Activated T-cell treated with anti-CD3 and anti-CD28 coated beads for 1 hour (primary cell): ENCODE measurements at places on chromosomes 7 and 10.
A peak's percentile ranks its signal among the peaks of the same experiment; 100 is the strongest.

DNA sequence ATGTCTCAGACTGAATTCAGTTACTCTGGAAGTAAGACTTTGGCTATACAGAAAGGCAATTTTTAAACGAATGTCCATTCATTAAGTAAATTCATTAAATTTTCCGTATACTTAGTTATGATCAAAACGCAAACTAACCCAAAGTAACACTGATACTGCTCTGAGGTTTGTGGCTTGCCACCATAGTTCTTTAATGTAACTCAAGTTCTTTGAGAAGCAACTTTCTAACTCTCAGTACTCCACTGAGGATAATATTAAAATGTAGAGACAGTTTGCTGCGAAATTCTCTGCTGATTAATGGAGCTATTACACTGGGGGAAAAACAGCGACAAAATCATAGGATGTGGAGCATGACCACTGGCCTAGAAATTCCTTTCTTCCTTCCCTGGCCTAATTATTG, 45.4 kb upstream of the PNLIPRP3 start:
- DNase-seq = no peak

DNA sequence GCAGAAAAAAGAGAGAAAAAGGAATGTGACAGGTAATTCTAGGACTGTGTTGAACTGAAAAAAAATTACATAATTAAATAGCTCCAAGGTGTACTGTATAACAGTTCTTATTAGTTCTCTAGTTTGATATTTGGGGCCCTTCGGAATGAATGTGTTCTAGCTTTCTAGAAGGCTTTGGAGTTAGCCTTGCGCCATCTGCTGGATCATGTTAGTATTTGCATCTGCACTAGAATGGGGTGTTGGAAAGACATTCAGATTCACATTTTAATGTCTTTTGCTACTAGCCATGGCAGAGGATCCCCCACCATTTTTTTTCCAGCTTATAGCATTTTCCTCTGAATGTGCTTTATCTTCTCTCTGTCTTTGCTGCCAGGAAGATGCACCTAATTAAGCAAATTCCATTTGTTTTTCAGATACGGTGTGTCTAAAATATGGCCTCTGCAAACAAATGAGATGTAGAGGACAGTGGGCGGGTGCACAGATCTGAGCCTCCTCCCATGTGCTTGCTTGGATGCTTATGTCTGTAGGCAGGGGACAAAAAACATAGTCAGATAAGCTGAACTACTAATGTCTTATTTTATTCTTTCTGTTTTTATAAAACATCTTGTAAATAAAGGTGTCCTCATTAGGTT, 238.5 kb downstream of the PHF14 start:
- peak; percentile 14 for DNase-seq

- DNase-seq = no peak
Measured at GRCh38 chr10:5018134-5018533, 14.5 kb upstream of the AKR1C2 start.

DNA sequence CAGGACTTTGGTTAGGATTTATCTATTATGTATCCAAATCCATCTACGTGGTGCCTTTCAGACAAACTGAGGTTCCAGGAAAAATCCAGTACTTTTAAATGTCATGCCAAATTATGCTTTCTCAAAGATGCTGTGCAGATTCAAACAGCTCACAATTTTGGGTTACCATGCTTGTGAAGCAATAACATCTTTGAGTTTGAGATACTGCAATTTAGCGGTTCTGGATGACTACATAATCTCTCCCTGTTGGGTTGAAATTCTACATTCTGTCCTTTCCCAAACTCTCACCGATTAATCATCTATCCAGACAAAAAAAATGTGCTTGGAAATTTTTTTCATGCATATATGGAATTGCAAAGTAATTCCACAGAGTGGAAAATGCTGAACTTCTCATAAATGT, 3.5 kb downstream of the RHOBTB1 start:
- DNase-seq = no peak

- DNase-seq = no peak
Measured at GRCh38 chr10:34530778-34531177, 284.3 kb downstream of the PARD3 start.

- no peak for DNase-seq
Measured at GRCh38 chr10:49418328-49418727, 22.4 kb upstream of the DRGX start.

- DNase-seq = no peak
Measured at GRCh38 chr10:129809431-129809830, 154.6 kb downstream of the EBF3 start.

DNA sequence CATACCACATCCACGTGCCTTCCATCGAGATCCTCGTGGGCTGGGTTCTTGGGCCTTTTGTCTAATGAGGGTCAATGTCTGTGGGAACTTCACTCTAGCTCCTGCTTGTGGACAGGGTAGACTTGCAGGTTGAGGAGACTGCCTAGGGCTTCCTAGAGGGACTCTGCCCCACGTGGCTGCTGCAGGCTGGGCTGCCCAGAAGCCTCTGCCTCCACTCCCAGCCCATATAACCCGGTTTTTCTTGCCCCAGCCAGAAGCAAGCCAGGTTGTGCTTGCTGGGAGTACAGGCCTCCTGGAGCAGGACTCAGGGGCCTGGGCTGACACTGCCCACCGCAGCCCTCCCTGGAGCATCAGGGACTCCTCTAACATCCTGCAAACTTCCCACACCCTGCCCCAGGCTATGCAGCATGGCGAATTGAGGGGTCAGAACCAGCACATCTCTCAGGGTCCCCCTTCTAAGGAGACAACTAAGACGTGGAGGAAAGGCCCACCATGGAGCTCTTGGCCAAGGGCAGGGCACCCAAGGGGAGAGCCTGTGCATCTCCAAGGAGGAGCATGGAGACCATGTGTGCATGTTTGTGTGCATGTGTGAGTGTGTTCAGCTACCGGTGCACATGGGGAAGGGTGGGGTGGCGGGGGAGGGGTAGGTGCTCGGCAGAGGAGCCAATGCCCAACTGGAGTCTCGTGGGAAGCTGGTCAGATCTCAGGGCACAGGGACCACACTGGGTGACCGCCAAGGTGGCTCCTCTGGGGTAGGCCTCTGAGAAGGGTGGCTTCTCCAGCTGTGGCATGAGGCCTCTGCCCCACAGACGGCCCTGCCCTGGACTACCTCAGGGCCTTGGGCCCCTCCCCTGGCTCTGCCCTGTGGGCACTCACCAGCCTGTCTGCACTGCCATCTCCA, 62.6 kb downstream of the RASGEF1A start:
- no peak for DNase-seq

- no peak for DNase-seq
Measured at GRCh38 chr7:47513741-47514241, 68.1 kb downstream of the TNS3 start.

GRCh38 chr7:149063476-149063875, 27.0 kb downstream of the ZNF786 start:
- no peak for DNase-seq

DNA sequence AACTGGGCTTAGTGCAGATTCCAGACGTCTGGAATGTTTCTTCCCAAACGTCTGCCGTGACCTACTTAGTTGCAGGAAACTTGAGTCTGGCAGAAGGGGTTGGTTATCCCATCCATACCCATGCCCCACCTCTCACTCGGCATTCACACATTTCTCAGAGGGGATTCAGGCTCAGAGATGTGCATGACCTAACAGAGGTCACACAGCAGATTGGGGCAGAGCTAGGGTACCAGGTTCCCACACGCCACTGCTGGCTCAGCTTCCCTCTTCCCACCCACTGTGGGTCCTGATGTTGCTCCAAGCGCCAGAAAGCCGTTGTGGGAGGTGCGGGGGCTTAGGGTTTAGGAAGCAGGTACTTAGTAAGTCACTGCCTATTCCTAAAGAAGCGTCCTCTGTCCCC, 3.0 kb downstream of the UCMA start:
- no peak for DNase-seq

DNA sequence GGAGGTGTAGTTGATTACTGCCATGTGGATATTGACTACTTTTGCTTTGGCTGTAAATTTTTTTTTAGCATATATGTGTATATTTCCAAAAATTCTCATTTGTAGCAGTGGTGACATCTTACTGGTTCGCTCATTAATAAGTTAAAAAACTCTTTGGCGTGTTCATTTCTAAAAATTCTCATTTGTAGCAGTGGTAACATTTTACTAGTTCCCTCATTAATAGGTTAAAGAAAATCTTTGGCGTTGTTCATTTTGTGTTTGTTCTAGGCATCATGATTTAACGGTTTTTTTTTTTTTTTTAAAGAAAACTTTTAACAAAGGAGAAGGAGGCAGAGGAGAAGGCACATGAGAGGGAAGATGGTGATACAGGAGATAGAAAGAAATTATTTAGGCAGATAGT, 45.9 kb upstream of the CACNB2 start:
- no peak for DNase-seq

- DNase-seq = no peak
Measured at GRCh38 chr7:85102813-85103350, 84.0 kb downstream of the SEMA3D start.

GRCh38 chr10:2972810-2973209, 94.5 kb upstream of the PFKP start:
- DNase-seq = no peak

GRCh38 chr10:100730725-100731406, 14.5 kb upstream of the PAX2 start:
- DNase-seq = no peak

DNA sequence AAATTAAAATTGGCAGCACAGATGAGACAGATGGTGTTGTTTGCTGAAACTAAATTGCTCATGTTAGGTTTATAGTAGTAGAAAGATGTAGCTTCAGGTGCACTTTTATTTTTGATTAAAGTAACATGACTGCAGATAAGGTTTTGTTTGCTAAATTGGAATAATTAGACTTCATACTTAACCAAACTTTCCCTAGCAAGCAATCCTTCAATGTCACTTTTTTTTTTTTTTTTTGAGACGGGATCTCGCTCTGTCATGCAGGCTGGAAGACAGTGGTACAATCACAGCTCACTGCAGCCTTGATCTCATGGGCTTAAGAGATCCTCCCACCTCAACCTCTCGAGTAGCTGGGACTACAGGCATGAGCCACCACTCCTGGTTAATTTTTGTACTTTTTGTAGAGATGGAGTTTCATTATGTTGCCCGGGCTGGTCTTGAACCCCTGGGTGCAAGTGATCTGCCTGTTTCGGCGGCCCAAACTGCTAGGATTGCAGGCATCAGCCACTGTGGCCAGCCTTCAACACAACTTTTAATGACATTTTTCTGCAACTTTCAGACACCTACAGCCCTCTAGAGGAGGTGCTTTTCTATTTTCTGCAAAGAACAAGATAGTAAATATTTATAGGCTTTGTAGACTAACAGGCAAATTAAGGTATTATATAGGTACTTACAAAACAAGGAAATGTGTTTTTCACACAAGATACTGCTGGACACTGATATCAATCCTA, 84.8 kb upstream of the CCNY start:
- DNase-seq = no peak

- no peak for DNase-seq
Measured at GRCh38 chr7:51035716-51036115, 253.0 kb upstream of the GRB10 start.

DNA sequence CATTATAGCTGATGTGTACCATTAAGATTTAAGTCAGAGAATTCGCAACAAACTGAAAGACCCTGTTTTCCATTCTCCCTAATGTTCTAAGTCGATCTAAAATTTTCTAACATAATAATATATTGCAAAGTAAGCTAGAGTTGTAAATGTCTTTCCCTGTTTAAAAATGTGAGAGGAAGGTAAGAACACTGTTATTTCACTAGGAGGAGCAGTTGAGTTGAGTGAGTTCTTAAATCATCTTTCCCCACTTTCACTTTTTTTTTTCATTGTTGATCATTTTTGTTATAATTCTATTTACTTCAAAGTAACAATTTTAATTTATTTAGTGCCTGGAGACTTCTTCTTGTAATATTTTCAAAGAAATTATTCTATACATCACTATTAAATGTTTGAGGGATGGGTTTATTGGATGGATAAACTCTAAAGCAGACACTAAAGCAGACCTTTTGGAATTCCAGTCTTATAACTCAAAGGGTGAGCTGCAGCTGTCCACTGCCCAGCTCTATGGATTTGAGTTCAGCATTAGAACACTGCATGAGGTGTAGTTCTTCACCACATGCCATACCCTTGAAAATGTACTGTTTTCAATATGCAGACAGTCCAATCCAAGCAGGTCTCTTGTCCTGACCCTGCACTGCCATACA, 181.3 kb upstream of the FZD1 start:
- no peak for DNase-seq

GRCh38 chr10:120819366-120819765, 31.8 kb upstream of the WDR11 start:
- DNase-seq = no peak

GRCh38 chr10:62443866-62444265, 69.7 kb downstream of the ZNF365 start:
- no peak for DNase-seq

- no peak for DNase-seq
Measured at GRCh38 chr10:131815266-131816156, 85.3 kb upstream of the PPP2R2D start.

GRCh38 chr7:99794585-99795502, 10.9 kb upstream of the CYP3A4 start:
- DNase-seq = no peak

DNA sequence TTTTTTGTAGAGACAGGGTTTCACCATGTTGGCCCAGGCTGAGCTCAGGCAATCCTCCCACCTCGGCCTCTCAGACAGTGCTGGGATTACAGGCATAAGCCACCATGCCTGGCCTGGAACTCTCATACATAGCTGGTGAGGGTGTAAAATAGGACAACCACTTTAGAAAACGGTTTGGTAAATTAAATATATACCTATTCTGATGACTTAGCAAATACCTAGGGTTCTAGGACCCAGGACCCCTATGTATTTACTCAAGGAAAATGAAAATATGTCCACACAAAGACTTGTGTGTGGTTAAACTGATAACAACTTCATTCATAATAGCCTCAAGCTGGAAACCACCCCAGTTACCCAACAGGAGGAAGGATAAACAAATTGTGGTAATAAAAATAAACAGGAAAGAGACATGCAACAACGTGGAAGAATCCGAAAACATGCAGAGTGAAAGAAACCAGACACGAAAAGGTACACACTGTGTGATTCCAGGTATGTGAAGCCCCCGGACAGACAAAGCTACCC, 52.7 kb downstream of the CARD11 start:
- no peak for DNase-seq

GRCh38 chr10:43689618-43689954, 40.9 kb upstream of the ZNF32 start:
- peak; percentile 17 for DNase-seq

DNA sequence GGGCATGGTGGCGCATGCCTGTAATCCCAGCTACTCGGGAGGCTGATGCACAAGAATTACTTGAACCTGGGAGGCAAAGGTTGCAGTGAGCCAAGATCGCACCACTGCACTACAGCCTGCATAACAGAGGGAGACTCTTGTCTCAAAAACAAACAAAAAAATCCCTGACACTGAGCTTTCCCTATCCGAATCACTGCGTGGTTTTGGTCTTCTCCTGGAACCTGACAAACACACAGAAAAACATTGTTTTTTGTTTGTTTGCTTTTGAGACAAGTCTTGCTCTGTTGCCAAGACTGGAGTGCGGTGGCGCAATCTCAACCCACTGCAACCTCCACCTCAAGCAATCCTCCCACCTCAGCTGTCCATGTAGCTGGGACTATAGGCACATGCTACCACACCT, 50.4 kb upstream of the PTPRN2 start:
- no peak for DNase-seq

DNA sequence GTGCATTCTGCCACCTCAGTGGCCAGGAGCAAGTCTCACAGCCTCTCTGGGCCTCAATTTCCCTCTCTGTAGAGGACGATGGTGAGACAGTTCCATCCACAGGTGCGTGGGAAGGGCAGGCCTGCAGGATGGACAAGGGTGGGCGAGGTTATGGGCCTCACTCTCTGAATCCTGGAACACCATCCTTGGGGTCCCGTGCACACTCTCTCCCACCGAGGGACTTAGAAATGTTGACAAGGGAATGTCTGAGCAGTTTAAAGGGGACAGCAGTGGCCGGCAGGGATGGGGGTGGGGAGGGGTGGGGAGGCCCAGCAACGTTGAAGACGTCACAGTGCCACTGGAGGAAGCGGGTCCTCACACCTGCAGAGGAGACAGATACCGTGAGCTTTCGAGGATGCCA, 111.5 kb downstream of the FOXL3 start:
- no peak for DNase-seq
